Left renal pelvis (tissue), 4 donors: ENCODE measurements at places on chromosomes 13 and 19.

GRCh38 chr13:52669677-52670076, 17.0 kb downstream of the SUGT1 start:
- DNase-seq = no peak

GRCh38 chr13:97257800-97258799, 36.0 kb downstream of the MBNL2 start:
- no peak for DNase-seq

- no peak for DNase-seq
Measured at GRCh38 chr19:28396287-28396831, 816.6 kb downstream of the UQCRFS1 start.

DNA sequence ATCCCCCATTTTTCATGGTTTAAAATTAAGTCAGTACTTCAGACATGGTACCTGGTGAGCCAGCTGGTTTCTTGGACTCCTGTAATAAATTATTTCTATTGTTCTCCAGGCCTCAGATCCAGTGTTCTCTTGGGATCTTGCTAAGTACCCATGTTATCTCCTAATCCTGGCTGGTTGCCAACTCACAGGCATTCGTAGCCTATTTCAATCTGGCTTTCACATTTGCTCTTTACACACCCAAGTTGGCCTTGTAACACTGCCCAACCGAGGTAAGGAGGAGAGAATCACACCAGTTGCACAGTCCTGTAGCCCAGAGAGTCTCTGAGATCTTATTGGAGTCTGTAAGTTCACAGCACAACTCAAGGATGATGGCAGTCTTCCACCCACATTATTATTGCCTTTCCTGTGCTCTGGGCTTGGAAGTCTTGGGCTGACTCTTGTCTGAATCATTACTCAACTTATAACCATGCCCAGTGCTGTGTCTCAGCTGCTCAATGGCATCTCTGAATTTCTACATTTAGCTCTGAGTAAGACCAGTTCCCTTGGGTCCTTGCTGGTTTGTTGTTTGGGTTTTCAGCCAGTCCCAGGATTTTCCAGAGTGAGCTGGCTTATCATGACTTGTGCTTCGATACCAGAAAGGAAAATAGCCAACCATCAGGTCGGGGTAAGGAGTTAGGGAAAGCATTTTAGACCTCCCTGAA, 76.6 kb upstream of the KLF12 start:
- no peak for DNase-seq

DNA sequence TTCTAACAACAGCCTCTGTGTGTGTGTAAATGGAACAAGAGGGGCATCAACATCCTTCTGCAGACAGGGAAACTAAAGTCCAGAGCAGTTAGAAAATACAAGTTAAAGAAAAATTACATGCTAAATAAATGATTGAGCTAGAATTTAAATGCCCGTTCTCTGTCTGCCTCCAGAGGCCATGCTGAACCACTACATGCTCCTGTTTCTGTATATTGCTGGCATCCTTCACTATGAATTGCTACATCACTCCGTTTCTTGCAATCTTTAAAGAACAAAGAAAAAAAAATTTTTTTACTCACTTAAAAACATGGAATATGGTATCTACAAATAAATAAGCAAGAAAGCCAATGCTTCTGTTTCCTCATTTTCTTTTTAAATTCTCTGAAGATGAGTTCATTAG, 47.9 kb downstream of the DCT start:
- no peak for DNase-seq

DNA sequence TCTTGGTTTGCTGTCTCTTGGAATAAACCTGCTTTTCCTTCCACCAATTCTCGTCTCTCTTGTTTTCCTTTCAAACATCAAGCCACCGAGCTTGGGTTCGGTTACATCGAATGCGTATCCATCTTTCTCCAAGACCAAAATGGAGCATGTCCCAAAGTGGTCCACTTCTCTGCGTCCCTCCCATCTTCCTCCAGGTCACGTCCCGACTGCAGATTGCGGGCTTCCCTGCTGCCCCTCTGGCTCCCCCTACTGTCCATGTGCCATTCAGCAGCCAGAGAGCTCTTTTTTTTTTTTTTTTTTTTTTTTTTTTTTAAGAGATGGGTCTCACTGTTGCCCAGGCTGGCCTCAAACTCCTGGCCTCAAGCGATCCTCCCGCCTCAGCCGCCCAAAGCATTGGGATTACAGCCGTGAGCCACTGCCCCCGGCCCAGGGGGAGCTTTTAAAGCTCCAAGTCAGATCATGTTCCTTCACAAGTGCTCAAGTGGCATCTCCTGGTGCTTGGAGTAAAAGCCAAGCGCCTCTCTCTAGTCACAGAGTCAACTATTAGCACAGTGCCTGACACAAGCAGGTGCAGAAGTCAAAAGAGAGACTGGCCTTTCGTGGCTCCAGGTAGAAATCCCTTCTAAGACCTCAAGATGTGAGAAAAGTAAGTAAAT, 10.0 kb downstream of the COL5A3 start:
- no peak for DNase-seq

DNA sequence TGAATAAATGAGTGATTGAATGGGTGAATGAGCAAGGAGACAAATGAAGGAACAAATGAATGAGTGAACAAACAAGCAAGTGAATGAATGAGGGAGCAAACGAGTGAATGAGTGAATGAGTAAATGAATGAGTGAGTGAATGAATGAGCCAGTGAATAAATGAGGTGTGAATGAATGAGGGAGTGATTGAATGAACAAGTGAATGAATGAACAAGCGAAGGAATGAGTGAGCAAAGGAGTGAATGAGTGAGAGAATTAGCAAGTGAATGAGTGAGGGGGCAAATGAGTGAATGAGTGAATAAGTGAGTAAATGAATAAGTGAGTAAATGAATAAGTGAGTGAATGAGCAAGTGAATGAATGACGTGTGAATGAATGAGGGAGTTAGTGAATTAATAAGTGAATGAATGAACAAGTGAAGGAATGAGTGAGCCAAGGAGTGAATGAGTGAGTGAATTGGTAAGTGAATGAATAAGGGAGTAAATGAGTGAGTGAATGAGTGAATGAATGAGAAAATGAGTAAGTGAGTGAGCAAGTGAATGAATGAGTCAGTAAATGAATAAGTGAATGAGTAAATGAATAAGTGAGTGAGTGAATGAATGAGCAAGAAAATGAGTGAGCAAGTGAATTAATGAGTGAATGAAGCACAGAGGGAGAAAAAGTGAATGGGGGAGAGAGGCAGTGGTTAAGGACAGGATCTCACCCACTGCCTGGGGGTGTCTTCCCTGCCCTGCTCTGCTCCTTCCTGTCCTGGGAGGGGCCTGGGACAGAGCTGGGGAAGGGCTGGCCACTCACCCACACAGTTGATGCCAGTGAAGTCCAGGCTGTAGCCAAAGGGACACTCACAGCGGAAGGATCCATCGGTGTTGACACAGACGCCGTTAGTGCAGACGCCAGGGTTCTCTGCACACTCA, 36.4 kb downstream of the CCL25 start:
- DNase-seq = no peak

- no peak for DNase-seq
Measured at GRCh38 chr13:106376401-106377112, 158.9 kb downstream of the EFNB2 start.
